Stimulated activated CD4-positive, alpha-beta T cell treated with anti-CD3 and anti-CD28 coated beads, Interleukin-12 subunit alpha, Interleukin-12 subunit beta, amount 100 ng/mL, for 24 hours (primary cell): ENCODE measurements at places on chromosomes 3 and 15.

DNA sequence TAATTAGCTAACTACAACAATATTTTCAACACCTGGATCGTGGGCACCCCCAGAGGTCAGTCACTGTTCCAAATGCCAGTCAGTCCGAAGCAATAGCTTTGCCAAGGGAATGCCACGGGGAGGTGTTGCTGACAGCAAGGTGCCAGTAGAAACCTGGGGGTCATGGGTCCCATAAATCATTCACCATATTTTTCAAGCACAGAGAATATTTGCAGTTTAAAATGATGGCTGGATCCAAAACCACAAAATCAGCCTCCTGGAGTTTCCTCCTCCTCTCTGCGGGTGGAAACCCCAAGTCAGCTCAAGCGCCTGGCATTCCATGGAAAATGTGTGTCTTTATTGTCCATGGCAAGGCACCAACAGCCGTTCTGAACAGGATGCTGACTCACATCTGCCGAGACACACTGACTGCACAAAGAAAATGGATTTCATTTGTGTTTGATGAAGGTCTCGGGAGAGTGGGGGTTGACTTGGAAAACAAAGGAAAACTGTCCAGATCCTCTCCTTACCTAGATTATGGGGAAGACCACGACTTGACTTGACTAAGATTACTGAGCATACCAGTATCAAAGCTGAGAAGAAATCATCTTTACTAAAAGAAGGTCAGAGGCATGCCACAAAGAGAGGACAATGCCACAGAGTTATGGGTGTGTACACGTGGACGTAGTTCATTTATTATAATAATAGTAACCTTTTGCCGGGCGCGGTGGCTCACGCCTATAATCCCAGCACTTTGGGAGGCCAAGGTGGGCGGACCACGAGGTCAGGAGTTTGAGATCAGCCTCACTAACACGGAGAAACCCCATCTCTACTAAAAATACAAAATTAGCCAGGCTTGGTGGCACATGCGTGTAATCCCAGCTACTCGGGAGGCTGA lies 26.4 kb downstream of the ANXA2 start:
- DNase-seq, result no peak

GRCh38 chr3:109136523-109136922 lies at the start of gene C3orf85:
C3orf85 (plus strand) TSS chr3:109136719; CDS start chr3:109136848, 129 bp downstream.
- no peak for DNase-seq

DNA sequence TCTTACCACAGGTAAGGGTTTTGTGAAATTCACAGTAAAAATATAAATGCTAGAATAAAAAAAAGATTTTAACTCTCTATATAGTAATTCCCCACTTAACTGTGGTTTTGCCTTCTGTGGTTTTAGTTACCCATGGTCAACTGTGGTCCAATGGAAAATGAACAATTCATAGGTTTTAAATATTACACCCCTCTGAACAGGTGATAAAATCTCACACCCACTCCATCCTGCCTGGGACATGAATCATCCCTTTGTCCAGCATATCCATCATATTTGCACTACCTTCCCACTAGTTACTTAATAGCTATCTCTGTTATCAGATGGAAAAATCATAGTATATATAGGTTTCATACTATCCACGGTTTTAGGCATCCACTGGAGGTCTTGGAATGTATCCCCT lies 49.2 kb downstream of the HDGFL3 start:
- no peak for DNase-seq

GRCh38 chr3:134067531-134068161 lies 37.9 kb upstream of the SLCO2A1 start:
- DNase-seq, result no peak

DNA sequence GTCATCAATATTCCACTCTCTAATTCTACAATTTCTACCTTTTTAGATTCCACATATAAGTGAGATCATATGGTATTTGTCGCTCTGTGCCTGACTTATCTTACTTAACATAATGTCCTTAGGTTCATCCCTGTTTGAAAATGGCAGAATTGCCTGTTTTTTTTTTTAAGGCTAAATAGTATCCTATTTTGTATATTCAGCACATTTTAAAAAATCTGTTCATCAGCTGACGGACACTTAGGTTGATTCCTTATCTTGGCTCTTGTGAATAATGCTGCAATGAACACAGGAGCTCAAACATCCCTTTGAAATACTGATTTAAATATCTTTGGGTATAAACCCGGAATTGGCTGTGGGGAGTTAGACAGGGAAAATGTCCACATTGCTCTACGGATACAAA lies 326.7 kb upstream of the THBS1 start:
- no peak for DNase-seq
